ENCODE measurements at places on chromosomes 16 and 17. TPM values are rescaled to one million over a fixed set of nuclear protein-coding genes. Genes with fewer than 3 reads are reported as not detected.

GRCh38 chr16:25750488-25751216 lies 58.9 kb downstream of the HS3ST4 start:
- DNase-seq: no peak

DNA sequence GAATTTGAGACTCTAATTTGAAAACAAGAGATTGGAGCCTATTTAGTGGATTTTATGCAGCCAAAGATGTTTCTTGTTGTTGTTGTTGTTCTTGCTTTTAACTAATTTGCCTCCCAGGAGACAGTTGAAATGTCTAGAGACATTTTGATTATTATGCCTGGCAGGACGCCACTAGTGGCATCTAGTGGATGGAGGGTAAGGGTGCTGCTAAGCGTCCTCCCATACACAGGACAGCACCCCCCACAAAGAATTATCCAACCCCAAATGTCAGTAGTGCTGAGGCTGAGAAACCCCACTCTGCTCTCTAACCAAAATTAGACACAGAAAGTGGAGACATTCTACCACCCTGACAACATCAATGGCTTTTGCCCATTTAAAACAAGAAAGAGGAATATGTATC lies 15.4 kb upstream of the HSBP1 start:
- no peak for DNase-seq

DNA sequence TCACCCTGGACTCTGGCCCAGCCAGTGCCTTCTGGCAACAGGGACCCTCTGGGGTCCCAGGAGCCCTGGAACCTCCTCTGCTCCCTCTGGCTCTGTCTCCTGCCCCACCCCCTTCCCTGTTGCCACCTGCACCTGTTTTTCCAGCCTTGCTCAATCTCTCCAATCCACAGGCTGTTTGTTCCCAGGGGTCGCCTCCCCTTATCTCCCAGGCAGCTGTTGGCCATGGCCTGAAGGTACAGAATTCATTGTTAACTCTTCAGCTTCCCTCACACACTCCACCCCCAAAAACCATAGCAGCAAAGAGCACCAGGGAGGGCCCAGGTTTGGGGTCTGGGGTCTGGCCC lies 39.3 kb upstream of the TOB1 start:
- DNase-seq: no peak

DNA sequence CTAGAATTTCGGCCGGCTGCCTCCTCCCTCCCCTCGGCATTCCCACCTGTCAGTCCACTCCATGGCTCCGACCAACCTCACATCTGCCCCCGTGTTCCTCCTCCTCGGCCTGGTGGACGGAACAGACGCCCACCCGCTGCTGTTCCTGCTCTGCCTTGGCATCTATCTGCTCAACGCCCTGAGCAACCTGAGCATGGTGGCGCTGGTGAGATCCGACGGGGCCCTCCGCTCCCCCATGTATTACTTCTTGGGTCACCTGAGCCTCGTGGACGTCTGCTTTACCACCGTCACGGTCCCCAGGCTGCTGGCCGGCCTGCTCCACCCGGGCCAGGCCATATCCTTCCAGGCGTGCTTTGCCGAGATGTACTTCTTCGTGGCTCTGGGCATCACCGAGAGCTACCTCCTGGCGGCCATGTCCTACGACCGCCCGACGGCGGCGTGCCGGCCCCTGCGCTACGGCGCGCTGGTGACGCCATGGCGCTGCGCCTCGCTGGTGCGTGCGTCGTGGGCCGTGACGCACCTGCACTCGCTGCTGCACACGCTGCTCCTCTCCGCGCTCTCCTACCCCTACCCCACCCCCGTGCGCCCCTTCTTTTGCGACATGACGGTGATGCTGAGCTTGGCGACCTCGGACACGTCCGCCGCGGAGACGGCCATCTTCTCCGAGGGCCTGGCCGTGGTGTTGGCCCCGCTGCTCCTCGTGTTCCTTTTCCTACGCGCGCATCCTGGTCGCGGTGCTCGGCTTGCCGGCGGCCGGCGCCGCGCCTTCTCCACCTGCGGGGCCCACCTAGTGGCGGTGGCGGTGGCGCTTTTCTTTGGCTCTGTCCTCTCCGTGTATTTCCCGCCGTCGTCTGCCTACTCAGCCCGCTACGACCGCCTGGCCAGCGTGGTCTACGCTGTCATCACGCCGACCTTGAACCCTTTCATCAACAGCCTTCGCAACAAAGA lies at the start of gene OR3A2:
TSS of gene OR3A2 (minus strand) at position 440 of the 948 bp plus-strand sequence.
- DNase-seq: no peak

Gene ABCC6
- total RNA-seq: not detected

DNA sequence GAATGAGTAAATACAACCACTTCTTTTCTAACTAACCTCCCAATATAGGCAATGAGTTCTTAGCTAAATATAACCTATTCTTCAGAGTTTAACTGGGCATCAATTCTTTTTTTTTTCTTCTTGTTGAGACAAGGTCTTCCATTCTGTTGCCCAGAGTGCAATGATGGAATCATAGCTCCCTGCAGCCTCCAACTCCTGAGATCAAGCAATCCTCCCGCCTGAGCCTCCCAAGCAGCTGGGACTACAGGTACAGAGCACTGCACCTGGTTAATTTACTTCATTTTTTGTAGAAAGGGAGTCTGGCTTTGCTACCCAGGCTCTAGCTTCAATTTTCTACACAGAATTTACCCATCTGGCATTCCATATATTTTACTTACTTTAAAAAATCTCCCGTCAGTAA lies 1.1 kb downstream of the METTL16 start:
- no peak for DNase-seq

DNA sequence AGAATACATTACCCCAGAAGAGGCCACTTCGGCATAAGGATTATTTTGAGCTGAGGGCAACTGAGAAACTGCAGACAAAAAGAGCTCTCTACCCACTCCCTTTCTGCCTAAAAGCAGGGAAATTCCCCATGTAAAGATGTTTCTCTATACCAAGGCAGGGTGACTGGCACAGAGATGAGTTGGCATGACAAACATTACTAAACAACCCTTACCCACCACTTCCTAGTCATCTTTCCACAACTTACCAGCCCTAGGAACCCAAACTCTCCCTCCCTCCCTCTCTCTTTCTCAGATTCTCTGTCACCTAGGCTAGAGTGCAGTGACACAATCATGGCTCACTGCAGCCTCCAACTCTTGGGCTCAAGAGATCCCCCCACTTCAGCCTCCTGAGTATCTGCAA lies 68.6 kb downstream of the EMP2 start:
- DNase-seq: no peak

DNA sequence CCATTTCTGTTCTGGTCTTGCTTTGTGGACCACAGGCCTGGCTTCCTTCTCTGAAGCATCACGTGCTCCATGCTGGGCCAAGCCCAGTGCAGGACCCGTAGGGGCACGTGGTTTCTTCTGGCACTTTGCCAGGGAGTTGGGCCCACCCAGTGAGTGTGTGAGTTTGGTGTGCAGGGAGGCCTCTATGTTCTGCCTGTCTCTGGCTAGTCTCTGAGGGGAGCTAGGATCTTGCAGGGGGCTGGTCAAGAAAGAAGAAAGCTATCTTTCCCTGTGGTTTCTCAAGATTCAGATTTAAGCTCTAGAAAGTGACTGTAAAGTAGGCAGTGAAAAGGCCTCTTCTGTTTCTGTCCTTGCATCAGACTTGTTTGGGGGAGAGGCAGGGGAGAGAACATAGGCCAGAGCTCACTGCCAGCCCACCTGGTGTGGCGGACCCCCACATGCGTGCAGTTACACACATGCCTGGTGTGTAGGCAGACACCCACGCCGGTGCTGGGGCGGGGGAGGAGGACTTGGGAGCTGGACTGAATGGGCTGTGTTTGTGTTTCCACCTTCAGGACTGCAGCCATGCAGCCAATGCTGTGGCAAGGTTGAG lies 11.8 kb downstream of the LASP1 start:
- DNase-seq: peak; percentile 79

- DNase-seq: no peak
These were observed 3.3 kb downstream of the GAS2L2 start for GRCh38 chr17:35749560-35750412.

DNA sequence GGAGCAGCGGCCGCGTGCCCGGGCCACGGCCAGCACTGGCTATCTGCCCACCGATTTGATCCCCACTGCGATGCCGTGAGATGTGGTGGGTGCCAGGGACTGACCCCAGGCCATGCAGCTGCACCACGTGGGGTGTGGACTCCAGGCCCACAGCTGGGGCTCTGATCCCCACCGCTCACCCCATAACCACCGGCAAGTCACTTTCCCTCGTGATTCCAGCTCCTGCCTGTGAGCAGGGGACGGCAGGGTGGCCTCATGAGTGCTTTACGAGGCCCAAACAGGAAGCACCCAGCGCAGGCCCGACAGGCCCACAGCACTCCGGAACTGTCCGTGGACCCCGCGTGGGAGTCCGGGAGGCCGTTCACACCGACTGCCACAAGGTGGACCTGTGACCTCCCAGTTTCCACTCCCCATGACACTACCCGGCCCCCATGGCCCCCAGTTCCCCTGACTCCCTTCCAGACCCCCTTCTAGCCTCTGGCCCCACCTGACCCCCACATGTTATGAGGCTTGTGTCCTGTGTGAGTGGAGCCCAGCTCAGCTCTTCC lies 616 bp downstream of the PTX4 start:
- no peak for DNase-seq

- peak; percentile 68 for DNase-seq
These were observed 32.3 kb downstream of the RAP1GAP2 start for GRCh38 chr17:2828397-2829038.

- no peak for DNase-seq
These were observed 196.0 kb downstream of the RAB11FIP4 start for GRCh38 chr17:31587462-31587861.

GRCh38 chr17:61700252-61700651 lies 109.2 kb upstream of the NACA2 start:
- no peak for DNase-seq

GRCh38 chr16:17921357-17921978 lies 415.1 kb downstream of the NPIPA8 start:
- DNase-seq: peak; percentile 22

Gene OR4D1
- not detected for total RNA-seq

- no peak for DNase-seq
These were observed 1183.2 kb downstream of the CDH11 start for GRCh38 chr16:63938661-63939060.

- no peak for DNase-seq
These were observed 6.0 kb downstream of the HSDL1 start for GRCh38 chr16:84138824-84139627.

Gene ATP1B2
- total RNA-seq: not detected

DNA sequence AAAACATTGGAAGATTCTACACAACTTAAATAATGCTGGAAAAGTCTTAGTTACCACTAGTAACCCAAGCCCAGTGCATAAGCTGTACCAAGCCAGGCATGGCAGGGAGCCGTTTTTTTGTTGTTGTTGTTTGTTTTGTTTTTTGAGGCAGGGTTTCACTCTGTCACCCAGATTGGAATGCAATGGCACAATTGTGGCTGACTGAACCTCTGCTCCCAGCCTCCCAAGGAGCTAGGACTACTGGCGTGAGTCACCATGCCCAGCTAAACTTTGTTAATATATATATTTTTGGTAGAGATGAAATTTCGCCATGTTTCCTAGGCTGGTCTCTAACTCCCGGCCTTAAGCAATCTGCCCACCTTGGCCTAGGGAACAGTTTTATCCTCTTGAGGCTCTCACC lies 564 bp upstream of the TMIGD1 start:
- peak; percentile 62 for DNase-seq

Gene TERB1
- total RNA-seq: 0.05 TPM

DNA sequence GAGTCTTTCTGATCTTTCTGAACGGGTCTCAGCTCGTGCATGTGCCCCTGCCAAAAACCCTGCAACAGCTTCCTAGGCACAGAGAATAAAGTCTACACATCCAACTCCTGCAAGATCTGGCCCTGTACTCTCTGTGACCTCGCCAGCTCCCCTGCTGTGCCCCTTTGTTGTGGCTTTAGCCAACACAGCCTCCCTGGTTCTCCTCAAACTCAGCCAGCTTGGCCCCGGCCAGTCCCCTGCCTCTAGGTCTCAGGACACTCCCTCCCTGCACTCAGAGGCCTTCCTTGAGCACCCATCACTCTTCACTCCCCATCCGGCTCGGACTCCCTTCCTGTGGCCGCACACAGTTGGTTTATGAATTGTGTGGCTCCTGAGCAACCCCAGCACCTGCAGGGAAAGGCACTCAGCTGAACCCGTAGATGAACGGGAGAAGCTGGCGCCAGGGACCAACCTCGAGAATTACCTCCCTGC lies 1.4 kb downstream of the CEP131 start:
- DNase-seq: no peak

All from SJSA1 (cell line).